ENCODE measurements at places on chromosomes 11 and 22.

DNA sequence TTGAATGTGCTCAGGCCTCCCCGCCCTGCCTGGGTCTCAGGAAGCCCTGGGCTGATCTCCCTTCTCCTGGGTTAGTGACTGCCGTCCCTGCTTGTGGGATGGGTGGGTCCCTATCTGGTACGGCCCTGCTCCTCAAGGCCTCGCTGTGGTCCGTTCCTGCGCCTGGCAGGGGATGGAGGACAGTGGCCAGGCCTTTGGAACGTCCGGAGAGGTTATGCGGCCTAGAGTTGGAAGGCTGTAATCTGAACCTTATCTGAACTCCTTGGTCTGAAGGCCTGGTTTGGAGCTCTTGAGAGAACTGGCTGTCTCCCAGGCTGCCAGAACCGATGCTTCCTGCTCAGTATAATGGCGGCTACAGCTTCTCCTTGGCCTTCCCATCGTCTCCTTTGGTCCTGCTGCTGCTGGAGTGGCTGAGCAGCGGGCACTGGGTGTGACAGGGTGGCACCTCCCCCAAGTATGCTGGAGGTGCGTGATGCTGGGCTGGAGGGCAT, 72.8 kb downstream of the FLI1 start:
- no peak for DNase-seq

GRCh38 chr11:72120930-72121329, 8.4 kb upstream of the ANAPC15 start:
- DNase-seq = no peak

GRCh38 chr22:45972091-45972888, 4.7 kb downstream of the WNT7B start:
- no peak for DNase-seq

DNA sequence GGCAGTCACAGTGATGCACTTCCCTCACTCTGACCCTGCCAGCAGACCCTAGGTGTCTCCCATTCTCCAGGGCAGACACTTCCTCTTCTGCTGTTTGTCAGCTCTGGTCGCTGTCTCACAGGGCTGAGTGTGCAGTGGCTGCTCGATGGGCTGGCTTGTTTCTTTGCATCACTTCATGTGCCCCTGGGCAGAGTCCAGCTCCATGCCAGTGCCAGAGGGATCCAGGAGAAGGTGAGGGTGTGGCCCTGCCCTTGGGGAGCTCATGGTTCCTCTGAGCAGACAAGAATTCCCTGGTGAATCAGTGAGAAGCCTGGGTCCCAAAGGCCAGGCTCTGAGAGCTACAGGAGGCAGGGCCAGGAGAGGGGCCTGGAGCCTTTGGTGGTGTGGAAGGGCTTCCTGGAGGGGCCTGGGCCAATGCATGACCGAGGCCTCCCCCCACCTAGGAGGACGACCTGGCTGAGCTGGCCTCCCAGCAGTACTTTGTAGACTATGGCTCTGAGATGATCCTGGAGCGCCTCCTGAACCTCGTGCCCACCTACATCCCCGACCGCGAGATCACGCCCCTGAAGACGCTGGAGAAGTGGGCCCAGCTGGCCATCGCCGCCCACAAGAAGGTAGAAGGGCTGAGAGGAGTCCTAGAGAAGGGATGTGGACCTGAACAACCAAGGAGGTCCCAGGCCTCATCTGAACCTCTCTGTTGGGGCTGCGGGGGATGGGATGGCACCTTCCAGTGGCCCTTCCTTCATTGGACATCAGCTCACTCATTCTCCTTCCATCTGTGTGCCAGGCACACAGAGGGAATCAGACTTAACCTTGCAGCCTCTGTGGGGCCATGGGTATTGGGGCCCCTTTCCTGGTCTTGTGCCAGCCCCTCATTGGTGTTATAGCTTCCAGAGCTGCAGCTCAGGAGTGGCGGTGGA, 66.1 kb downstream of the MYO7A start:
- DNase-seq = no peak

- DNase-seq = no peak
Observed at GRCh38 chr11:26194881-26195280, 137.0 kb upstream of the ANO3 start.

Data from T-helper 2 cell (primary cell).